ENCODE measurements at places on chromosomes 16 and 17.
A peak's percentile ranks its signal among the peaks of the same experiment; 100 is the strongest.

DNA sequence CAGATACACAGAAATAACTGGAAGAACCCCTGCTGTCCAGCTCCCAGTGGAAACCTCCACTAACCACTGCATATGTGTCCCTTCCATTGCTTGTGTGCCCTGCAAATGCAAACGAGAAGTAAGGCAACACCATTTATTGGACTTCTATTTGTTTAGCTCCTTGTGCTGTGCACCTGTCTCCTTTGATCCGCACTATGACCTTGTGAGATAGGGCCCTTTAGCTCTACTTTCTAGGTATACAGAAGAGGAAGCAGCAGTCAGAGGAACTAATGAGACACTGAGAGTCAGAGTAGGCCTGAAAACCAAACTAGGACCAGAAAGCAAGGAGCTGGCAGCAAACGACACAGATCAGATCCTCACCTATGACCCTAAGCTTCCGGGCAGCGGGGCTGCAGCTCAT lies 22.4 kb downstream of the SOX9 start:
- DNase-seq, result no peak

GRCh38 chr16:1613728-1614455 lies 1.7 kb downstream of the CRAMP1 start:
- DNase-seq, result no peak

DNA sequence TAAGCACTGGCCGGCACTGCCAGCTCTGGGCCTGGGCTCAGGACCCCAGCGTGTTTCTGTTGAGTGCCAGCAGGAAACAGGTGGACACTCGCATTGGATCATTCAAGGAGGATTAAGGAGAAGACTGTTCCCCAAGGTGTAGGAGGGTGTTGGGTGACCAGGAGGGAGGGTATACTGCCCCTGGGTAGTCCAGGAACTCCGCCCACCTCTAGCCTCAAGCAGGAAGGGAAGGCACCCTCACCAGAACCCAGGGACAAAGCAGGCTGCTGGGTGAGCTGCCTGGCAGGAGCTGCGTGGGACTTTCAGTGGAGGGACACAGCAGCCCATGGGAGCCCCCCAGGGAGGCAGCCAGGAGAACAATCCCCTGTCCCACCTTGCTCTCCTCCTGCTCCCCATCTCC lies 7.7 kb upstream of the RAB37 start:
- no peak for DNase-seq

- peak; percentile 64 for DNase-seq
These were observed 331.9 kb downstream of the SEC14L1 start for GRCh38 chr17:77472468-77473310.

DNA sequence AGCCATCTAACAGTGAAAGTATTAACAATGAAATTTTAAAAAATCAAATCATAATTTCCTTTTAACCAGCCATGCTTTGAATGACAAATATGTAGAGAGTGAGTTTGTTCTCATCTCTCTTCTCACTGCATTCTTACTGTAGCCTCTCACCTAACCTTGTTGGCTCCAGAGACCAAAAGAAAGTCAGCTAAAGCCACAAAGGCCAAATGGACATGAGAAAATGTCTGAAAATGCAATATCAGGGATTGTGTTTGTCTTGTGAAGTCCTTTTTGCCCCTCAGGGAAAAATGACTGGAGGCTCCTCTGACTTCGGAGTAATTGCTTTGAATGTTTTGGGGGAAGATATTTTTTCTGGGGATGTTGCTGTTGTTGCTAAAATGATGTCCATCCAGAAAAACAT lies 166.3 kb downstream of the SLC39A11 start:
- DNase-seq, result no peak

DNA sequence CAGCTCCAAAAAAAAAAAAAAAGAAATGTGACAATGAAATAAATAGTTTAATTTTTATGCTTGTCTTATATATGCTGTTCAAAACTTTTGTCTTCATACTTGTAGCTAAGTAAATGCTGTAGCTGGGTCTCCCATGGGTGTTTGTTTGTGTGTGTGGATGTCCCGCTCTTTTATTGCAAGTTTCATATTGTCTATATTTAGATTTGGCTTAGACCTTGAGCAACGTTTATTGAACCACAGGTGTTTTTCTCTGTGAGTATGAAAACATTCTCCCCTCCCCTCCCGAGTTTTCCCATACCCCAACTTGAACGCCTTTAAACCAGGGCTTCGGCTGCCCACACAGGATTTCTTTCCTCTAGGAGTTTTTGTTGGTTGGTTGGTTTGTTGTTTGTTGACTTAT lies 45.2 kb downstream of the MFSD11 start:
- DNase-seq, result no peak

GRCh38 chr17:77180503-77181357 lies 40.0 kb downstream of the SEC14L1 start:
- no peak for DNase-seq

GRCh38 chr16:82605863-82606620 lies 20.7 kb upstream of the CDH13 start:
- DNase-seq, result no peak

DNA sequence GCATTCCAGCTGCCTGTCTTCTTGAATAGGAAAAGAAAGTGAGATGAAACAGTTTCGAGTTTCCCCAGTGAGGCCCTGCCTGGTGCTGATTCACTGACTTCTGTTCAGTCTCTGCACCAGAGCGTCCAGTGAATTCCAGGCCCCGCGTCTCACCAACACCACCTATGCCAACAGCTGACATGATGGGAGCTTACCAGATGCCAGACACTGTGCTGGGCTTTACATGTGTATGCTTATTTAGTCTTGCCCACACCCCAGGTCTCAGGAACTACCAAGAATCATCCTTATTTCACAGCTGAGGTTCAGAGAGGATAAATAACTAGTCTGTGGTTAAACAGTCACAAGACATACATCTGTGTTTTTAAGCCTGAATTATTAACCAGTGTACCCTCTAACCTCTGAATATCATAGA lies 29.1 kb upstream of the IRX6 start:
- no peak for DNase-seq

- no peak for DNase-seq
These were observed 24.2 kb downstream of the GPRC5B start for GRCh38 chr16:19860166-19861041.

- no peak for DNase-seq
These were observed 12.5 kb downstream of the TFAP4 start for GRCh38 chr16:4260360-4260759.

DNA sequence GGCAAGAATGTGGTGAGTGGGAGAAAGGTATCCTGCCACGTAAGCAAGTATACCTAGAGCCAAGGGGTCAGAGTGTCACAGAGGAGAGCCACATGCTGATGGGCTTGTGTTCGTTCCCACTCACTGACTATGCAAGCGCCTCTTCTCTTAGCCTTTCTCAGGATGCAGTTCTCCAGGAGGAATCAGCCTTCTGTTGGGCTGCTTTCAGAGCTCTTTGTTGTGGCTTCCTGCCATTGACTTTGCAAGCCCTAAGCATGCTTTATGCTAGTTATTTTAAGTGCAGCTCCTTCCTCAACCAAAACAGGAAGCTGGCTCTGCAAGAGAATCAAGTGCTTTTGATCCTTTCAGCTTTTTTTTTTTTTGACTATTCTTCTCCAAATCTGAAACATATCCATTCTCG lies 66.6 kb downstream of the SIAH1 start:
- DNase-seq, result peak; percentile 55

- no peak for DNase-seq
These were observed 8.0 kb downstream of the BRD7 start for GRCh38 chr16:50360779-50361178.

DNA sequence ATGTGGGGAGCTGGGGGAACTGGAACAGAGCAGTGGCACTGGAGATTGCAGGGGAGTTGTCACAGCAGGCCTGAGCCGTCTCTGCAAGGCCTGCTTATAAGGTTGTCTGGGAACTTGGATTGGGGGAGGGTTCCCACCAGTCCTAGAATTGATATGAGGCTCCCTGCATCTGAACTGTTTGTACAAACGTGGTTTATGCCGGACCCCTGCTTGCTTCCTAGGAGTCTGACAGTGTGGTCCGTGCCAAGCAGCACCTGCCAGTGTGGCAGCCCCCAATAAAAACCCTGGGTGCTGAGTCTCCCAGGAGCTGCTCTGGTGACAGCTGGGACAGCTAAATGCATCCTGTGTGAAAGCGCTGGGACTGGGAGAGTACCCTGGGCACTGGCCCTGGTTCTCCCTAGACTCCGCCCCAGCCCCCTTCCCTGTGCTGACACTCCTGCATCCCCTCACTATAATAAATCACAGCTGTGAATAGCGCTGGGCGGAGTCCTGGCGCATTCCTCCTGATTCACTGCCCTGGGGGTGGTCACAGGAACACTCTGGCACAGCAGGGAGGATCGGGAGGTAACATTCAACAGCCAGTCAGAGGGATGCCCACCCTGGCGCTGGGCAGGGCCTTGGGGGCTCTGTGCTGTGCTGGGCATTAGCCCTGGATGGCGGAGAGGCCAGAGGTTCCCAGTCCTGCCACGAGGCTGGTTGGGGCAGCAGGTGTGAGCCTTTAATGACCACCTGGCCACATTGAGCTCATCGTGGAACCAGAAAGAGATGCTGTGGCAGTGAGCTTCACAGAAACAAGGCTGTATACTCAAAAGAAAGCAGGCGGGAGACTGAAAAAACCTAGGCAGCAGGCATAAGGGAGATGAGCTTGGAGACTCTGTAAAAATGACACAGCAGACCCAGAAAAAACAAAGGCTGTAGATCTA lies 45.6 kb downstream of the RMI2 start:
- DNase-seq, result no peak

GRCh38 chr16:31875112-31875803 lies 1.7 kb downstream of the ZNF267 start:
- DNase-seq, result peak; percentile 10

GRCh38 chr17:3208484-3208883 lies 1.0 kb downstream of the OR1A1 start:
- no peak for DNase-seq

GRCh38 chr16:81696961-81697615 lies 82.0 kb upstream of the PLCG2 start:
- peak; percentile 32 for DNase-seq

GRCh38 chr16:72588551-72588950 lies 416.6 kb upstream of the PMFBP1 start:
- no peak for DNase-seq

- no peak for DNase-seq
These were observed 422.9 kb downstream of the TMEM114 start for GRCh38 chr16:8167436-8167835.

GRCh38 chr17:43805117-43805516 lies 24.9 kb downstream of the CFAP97D1 start:
- DNase-seq, result no peak

GRCh38 chr16:4323845-4324488 lies 8.1 kb downstream of the GLIS2 start:
- DNase-seq, result no peak

- no peak for DNase-seq
These were observed 98.8 kb downstream of the NLK start for GRCh38 chr17:28141313-28141712.

DNA sequence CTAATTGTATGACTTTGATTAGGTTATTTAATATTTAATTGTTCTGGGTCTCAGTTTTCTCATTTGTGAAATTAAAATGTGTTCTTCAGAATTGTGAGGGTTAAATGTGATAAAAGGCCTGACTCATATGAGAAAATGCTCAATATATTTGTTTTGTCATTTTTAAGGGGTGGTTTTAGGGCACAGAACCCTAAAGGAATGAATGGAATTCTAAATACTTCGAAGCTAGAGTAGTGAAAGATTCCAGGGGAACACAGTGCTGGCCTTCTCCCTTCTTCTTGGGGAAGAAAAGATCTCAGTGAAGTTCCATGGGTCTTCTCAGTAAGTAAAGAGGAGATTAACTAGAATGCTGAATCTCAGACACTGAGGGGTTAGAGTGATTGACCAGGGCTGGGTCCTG lies 3.9 kb upstream of the SMPD3 start:
- no peak for DNase-seq

DNA sequence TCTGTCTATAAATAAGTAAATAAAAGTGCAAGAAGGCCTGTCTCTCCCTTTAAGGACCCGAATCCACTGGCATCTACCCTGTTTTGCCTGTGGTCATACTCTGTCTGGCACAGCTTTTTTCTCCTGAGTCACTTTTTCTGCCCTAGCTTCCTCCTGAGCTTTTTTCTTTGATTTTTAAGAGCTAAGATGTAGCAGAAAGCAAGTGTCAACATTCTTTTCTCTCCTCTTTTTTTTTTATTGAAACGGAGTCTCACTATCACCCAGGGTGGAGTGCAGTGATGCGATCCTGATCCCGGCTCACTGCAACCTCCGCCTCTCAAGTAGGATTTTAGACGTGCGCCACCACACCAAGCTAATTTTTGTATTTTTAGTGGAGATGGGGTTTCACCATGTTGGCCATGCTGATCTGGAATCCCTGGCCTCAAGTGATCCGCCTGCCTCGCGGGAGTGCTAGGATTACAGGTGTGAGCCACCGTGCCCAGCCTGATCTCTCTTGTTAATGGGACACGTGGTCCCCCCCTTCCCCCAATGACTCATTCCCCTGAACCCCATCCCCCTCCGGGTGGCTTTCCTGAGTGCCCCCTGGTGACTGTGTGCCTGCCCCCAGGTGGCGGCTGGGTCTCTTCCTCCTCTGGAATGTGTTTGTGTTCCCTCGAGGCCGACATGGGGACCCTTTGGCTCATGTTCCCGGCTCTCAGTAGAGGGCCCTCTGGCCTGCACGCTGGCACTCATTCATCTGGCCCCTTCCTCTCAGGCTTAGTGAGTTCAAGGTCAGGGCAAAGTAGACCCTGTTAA lies 14.2 kb downstream of the C16orf90 start:
- no peak for DNase-seq

- peak; percentile 44 for DNase-seq
These were observed 751 bp downstream of the DCAF7 start for GRCh38 chr17:63550817-63551639.

DNA sequence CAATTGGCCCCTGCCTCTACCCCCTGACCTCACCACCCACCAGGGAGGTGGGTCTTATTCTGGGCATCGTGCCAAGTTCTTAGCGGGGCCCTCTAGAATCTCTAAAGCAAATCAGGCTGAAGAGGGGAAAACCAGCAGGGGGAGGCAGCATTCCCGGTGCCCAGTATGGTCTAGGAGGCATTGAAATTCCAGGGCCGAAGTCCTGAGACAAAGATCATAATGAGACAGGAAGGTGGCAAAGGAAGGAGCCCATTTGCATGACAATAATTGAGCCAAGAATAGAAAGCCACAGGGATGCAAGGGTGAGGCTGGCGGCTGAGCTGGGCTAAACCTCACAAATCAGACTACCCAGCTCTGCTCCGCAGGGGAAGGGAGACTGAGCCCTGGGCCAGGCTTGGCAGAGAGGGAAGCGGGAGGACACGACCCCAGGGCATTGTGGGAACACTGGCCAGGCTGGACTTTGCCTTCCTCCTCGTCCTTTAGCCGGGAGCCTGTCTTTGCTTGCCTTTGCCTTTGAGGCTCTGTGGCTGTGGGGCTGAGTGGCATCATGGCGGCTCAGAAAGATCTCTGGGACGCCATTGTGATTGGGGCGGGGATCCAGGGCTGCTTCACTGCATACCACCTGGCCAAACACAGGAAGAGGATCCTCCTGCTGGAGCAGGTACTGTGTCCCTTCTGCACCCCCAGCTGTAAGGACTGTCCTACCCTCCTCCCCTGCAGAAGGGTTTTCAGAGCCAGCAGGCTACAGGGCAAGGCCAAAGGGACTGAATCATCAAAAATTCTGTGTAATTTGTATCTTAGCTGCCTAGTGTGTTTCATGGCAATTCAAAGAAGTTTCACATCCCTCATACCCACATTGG lies at the start of gene PIPOX:
PIPOX (plus strand) TSS at position 463 of the 860 bp plus-strand sequence; CDS start at position 548, 85 bp downstream.
- DNase-seq, result no peak

- no peak for DNase-seq
These were observed 192.2 kb upstream of the CDH11 start for GRCh38 chr16:65313936-65314626.

All from foreskin melanocyte (primary cell).